Cerebellum (tissue), 4 donors: ENCODE measurements at places on chromosomes 1 and 21. TPM values are rescaled to one million over a fixed set of nuclear protein-coding genes. Genes with fewer than 3 reads are reported as not detected.

The PLD5 gene
- 16.5 TPM for total RNA-seq

The GPR52 gene
- 7.3 TPM for total RNA-seq

The USP16 gene
- total RNA-seq: 27.5 TPM

The SHC1 gene
- total RNA-seq: 16.7 TPM

The C1QA gene
- total RNA-seq: 5.8 TPM

The CCDC27 gene
- not detected for total RNA-seq

The SPATA46 gene
- not detected for total RNA-seq
